ENCODE measurements at places on chromosomes 1 and 21.

DNA sequence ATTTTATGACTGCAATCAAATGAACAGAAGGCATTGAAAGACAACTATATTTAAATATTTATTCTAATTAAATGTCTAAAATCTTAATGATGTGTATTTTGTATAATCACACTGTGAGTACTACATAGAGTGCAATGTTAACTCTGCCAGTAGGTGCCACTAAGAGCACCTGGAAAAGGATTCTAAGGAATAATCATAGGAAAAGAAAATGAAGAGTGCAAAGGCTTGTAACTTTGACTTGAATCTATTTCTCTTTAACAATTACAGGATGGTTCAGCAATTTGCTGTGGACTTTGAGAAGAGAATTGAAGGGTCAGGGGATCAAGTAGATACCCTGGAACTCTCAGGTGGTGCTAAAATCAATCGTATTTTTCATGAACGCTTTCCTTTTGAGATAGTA lies 200.4 kb downstream of the DNM3 start:
- no peak for DNase-seq

GRCh38 chr1:22860414-22860800 lies 112.3 kb downstream of the LACTBL1 start:
- no peak for DNase-seq

DNA sequence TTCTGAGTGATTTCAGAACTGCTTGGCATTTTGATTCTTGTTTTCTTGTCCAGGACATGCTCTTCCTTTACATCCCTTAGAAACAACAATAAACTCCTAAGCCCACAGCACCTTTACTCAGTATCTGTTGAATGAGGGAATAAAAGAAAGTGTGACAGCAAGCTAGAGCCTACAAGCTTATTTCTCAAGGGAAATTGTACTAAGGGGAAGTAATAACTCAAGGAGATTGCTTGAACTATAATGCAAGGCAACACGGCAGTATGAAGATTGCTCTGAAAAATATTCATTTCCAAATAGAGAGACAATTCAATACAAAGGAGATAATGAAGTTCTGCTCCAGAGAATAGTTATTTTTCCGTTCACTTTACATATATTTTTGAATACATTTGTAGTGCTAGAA lies 6.5 kb downstream of the OR6P1 start:
- no peak for DNase-seq

GRCh38 chr1:81708250-81708649 lies 92.5 kb upstream of the ADGRL2 start:
- DNase-seq, result no peak

GRCh38 chr1:43944860-43945259 lies 1.9 kb upstream of the IPO13 start:
- DNase-seq, result no peak

GRCh38 chr1:214354440-214355148 lies 73.6 kb downstream of the SMYD2 start:
- DNase-seq, result no peak

DNA sequence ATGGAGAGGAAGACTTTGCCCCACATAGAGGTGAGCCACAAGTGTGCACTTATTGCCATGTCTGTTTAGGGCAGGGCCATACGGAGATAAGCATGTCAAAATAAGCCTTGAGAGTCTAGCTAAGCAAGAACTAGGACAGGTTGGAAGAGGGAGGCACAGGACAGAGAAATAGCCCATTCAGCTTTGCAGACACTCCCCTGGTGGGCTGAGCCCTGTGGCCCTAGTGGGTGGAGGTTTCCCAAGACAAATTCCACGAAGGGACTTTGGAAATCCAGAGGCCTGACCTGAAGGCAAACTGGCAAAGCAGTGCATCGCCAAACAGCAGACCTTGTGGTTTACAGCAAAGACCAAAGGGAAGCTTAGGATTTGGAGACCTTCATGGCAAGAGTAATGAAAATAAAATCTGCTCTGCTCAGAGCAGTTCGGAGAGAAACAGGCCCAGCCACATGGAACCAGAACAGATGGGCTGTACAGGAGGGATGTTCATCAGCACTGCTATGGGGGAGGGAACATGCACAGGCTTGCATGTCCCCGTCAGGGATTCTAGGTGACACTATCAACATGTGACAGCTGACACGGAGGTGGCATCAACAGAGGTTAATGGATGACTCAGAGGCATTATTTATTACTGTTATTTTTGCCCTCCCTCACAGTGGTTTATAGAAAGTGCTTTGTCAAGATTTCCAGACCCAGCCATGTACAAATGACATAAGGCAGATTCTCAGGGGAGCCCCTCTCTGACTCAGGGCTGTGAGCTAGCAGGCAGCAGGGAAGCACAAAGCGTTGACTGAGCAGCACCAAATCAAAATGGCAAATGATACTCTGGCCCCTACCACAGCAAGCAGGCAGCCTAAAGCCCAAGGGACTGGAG lies 90.1 kb upstream of the IRF2BP2 start:
- DNase-seq, result no peak

DNA sequence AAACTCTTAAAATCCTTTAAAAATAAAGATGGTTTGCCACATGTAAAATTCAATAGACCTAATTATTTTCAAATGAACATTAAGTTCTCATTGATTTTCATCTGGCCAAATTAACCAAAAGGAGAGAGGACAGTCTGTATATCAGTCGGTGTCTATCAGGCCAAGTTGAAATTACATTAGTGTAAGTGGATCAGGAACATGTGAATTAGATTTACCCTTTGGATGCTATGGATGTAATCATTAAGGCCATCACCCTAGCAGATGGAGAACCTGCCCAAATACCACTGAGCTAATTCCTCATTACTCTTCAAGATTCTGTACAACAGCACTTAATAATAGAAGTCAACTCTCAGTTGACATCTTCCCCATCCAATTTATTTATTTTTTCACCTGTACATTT lies 29.5 kb upstream of the DPT start:
- DNase-seq, result no peak

DNA sequence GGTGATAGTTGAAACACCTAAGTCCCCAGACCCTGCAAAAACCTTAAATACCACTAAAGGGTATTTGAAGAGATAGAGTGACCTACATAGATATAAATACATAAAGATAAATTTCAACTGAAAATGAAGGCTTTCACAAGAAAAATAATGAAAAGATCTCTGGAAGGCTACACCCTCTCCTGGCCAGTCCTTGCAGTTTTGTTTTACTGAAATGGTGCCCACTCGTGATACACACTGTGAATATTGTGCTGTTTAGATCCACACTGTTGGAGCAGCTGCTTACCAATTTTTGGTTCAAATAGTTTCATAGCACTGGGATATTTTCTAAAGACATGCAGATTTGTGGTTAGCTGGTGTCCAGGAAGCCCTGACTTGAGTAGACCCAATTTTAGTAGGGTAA lies 31.5 kb upstream of the RNF187 start:
- no peak for DNase-seq

- no peak for DNase-seq
These were observed 24.8 kb upstream of the C1orf174 start for GRCh38 chr1:3924825-3925220.

GRCh38 chr1:244220410-244220809 lies 169.3 kb downstream of the ZBTB18 start:
- DNase-seq, result no peak

GRCh38 chr1:182217967-182218366 lies 156.5 kb upstream of the ZNF648 start:
- no peak for DNase-seq

GRCh38 chr1:37034121-37035013 lies at the start of gene GRIK3:
Gene GRIK3 (minus strand): TSS chr1:37034515. CDS start chr1:37034108, 407 bp downstream.
- no peak for DNase-seq

DNA sequence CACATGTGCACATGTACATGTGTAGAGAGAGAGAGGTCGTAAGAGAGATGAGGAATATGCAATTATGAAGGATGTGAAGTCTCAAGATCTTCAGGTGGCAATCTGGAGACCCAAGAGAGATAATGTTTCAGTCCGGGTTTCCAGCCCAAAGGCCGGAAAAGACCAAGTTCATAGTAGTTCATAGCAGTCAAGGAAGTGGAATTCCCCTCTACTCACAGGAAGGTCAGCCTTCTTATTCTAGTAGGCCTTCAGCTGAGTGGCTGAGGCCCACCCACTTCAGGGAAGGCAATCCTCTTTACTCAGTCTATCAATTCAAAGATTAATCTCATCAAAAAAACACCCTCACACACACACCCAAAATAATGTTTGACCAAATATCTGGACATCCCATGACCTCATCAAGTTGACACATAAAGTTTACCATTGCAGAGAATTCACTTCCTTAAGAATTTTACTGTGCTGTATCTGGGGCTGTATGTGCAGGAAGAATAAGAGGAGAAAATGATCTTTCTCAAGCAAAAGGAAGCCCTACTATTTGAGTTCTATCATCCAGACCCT lies 114.6 kb downstream of the TNFSF18 start:
- DNase-seq, result no peak

DNA sequence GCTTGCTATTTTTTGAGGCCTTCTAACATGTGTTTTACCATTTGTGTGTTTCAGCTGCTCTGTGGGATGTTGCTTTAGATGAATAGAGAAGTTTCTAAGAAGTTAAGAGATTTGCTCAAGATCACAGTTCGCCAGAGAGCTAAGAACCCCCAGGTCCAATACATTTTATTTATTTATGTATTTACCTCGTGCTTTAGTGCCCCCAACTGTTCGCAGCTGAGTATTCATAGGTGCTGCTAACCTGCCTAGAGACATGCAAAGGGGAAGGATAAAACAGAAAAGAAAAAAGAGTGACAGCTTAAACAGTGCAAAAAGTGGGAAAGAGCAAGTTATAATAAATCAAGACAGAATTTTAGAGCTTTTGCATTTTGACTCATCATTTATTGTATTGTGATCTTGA lies 31.1 kb downstream of the NFYC start:
- no peak for DNase-seq

DNA sequence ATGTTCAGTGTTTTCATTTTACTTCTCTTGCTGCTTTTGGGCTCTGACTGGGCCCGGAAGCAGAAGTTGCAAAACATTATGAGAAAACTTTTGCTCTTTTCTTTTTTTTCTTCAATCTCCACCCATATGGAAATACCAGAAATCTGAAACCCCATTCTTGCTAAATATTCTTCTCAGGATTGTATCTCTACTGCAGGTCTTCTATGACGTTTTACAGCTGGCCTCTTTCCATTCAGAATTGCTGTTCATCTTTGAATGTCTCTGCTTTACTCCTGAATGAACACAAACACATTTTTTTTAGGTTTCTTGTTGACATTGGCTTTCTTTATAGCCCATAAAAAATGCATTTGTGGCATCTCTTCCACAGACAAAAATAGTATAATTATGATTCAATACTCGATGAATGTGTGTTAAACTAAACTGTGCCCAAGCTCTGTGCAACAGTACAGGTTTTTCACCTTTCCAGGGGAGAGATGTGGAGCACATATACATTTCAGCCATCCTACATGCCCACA lies 18.8 kb downstream of the PTPRC start:
- DNase-seq, result no peak

DNA sequence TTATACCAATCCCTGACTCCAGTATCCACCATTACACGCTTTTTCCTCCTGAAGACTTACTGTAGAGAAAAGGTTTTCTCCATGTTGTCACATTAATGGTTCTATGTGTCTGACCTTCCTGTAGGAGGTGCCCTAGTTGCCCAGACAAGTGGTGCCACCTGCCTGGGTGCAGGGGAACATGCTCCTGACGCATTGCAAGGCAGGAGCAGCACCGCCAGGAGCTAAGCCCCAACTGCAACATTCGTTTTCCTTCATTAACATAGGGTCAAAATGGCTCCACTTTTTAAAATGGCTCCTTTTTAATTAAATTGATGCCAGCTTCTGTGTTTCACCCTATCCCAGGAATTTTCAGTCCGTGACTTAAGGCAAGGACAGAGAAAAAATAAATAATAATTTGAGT lies 220.1 kb upstream of the SAMSN1 start:
- no peak for DNase-seq

DNA sequence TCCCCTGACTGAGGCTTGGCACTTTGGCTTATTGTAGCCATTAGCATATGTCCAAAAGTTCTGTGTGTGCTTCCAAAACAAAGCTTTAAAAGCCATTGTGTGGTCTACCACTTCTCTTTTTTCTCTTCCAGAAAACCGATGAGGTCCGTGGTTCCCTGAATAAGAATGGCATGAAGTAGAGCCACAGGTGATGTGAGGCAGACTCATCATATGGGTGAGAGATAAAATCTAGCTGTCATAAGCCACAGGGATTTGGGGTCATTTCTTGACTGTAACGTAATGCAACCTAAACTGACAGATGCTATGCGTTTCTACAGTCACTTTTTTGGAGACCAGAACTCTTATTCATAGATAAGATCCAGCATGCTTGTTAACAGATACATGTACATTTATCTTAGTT lies 7.0 kb upstream of the GREM2 start:
- DNase-seq, result no peak

DNA sequence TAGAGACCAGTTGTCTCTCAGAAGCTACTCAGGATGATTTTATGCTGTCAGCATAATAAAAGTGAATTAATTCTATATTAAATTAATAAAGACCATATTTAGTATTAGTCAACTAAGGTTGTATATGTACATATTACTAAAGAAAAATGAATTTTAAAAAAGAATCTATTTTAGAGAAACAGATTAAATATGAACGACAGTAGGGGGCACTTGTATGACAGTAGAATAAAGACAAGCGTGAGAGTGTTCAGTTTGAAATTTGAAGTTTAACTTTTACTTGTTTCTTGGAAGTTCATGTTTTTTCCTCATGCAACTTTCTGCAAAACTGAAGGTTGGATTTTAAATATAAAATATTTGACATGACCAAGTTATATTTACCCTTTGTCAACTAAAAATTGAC lies 67.9 kb upstream of the MACF1 start:
- DNase-seq, result no peak

- DNase-seq, result no peak
These were observed 39.9 kb upstream of the KRTAP19-8 start for GRCh38 chr21:31078216-31078615.

- DNase-seq, result no peak
These were observed 71.0 kb downstream of the CD2 start for GRCh38 chr1:116825207-116825719.

DNA sequence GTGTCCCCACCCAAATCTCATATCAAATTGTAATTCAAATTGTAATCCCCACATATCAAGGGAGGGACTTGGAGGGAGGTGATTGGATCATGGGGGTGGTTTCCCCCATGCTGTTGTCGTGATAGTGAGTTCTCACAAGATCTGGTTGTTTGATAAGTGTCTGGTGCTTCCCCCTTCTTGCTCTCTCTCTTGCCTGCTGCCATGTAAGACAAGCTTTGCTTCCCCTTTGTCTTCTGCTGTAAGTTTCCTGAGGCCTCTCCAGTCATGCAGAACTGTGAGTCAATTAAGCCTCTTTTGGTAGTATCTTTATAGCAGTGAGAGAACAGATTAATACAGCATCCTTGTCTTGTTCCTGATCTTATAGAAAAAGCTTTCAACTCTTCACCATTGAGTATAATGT lies 6.5 kb upstream of the LRRC39 start:
- DNase-seq, result no peak

- DNase-seq, result no peak
These were observed 19.7 kb upstream of the ARF1 start for GRCh38 chr1:228062812-228063211.

- DNase-seq, result no peak
These were observed 153.4 kb downstream of the GALNT2 start for GRCh38 chr1:230220478-230220877.

- no peak for DNase-seq
These were observed 176.9 kb downstream of the ADGRL4 start for GRCh38 chr1:78829644-78830043.

- no peak for DNase-seq
These were observed 54.1 kb upstream of the NCAM2 start for GRCh38 chr21:20944139-20944538.

Measured in effector CD4-positive, alpha-beta T cell (primary cell).